ENCODE measurements at places on chromosomes 6 and 20.

GRCh38 chr6:43391440-43392031 lies 22.1 kb upstream of the ZNF318 start:
- DNase-seq = no peak

- no peak for DNase-seq
Measured at GRCh38 chr20:10596710-10597121, 77.1 kb downstream of the JAG1 start.

- no peak for DNase-seq
Measured at GRCh38 chr20:19750101-19750606, 7.9 kb upstream of the RIN2 start.

GRCh38 chr20:5969348-5969935 lies 19.0 kb downstream of the MCM8 start:
- DNase-seq = no peak

- DNase-seq = no peak
Measured at GRCh38 chr6:39224523-39225182, 4.6 kb downstream of the KCNK5 start.

DNA sequence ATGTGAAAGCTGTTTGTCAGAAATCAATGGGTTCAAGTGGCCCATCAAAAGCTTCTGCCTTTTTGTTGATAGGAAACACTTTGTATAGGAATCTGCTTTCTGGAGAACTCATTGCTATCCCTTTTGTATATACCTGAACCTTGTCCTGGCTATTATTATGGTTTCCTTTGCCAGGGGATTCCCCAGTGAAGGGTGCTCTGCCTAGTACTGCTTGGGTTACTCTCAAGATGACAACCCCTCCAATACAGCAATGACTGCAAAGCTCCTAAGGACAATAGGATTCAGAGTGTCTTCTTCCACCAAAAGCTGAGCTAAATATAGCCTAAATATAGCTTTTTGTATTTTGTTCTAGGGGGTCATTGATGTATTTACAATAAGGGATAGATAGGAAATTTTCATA lies 54.0 kb upstream of the PTPRK start:
- DNase-seq = no peak

- no peak for DNase-seq
Measured at GRCh38 chr6:43714311-43715055, 26.9 kb upstream of the MRPS18A start.

- no peak for DNase-seq
Measured at GRCh38 chr20:805713-806112, 27.8 kb upstream of the FAM110A start.

GRCh38 chr6:27684264-27685211 lies 211.6 kb upstream of the ZNF184 start:
- DNase-seq = peak; percentile 36

DNA sequence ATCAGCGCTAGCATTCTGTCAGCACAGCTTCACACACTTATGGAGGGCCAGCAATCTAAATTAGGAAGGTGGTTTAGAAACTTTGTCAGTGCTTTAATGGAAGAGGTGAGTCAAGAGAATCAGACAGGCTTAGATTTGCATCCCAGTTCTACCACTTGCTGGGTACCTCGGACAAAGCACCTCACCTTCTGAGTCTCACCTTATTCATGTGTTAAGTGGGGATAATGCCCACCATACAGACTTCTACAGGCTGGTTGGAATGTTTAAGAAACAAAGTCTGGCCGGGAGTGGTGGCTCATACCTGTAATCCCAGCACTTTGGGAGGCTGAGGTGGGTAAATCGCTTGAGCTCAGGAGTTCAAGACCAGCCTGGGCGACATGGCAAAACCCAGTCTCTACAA lies 12.2 kb upstream of the STK35 start:
- no peak for DNase-seq

DNA sequence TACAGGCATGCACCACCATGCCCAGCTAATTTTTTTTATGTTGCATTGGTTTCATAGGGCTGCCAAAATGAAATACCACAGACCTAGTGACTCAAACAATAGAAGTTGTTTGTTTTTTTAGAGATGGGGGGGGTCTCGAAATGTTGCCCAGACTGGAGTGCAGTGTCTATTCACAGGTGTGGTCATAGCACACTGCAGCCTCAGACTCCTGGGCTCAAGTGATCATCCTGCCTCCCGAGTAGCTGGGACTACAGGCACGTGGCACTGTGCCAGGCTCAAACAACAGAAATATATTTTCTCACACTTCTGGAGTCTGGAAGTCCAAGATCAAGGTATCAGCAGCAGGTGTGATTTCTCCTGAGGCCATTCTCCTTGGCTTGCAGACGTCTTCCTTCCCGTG lies 6.6 kb upstream of the SLC16A10 start:
- no peak for DNase-seq

DNA sequence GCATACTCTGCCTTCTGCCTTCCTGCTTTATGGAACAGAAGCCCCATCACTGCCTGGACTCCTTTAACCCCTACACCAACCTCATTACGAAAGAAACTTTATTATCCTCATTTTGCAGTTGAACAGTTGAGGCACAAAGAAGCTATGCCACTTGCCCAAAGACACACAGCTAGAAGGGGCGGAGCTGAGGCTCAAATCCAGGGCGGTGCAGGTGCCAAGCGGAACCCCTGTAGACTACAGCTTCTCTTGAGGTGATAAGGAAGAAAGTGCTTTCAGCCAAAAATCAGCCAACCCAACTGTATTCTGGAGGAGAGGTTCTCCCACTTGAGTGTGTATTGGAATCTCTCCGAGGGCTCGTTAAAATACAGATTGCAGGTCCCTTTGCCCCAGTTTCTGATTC lies 90.5 kb downstream of the PRND start:
- DNase-seq = no peak

DNA sequence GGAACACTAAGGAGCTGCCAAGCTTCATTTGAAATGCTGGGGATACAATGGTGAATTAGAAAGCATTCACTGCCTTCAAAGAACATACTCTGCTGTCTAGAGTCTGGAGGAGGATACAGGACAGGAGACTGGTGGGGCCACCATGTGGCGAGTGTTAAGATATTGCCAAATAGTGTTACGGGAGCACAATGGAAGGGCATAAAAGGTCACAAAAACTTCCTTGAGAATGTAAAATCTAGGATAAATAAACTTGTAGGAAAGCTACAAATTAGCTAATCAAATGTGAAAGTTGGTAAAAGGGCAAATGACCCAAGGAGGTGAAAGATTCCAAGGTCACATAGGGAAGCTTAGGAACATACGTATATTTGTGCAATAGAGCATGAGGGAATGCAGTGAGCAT lies 271.7 kb downstream of the RFPL4B start:
- no peak for DNase-seq

All from DMS153 (cell line).